Transverse colon (tissue), 4 donors: ENCODE measurements at places on chromosomes 16 and 17. TPM values are rescaled to one million over a fixed set of nuclear protein-coding genes. Genes with fewer than 3 reads are reported as not detected.

DNA sequence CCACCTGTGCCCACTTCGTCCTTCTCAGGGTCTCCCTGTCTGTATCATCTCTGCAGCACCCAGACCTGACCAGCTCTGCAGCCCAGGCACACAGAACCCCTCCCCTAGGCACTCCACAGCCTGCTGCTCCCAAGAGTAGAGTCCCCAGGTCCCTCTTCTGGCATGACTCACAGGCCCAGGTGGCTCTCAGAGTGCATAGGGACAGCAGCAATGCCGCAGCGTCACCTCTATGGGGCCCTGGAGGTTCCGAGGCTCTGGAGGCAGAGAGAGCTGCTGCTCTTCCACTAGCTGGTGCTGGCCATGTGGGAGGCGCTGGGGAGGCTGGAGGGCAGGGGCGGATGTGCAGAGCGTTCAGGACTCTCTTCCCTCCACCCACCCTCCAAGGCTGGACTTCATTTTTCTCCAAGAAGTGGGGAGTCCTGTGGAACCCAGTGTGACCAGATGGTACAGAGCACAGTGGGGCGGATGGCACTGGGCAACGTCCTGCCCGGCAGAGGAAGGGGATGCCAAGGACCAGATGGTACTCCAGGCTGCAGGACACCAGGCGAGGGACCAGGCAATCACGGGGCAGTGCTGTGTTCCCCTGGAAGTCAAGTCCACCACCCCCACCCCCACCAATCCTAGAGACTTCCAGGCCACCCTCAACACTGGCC is 151.7 kb downstream of the RBFOX3 start:
- no peak for DNase-seq

DNA sequence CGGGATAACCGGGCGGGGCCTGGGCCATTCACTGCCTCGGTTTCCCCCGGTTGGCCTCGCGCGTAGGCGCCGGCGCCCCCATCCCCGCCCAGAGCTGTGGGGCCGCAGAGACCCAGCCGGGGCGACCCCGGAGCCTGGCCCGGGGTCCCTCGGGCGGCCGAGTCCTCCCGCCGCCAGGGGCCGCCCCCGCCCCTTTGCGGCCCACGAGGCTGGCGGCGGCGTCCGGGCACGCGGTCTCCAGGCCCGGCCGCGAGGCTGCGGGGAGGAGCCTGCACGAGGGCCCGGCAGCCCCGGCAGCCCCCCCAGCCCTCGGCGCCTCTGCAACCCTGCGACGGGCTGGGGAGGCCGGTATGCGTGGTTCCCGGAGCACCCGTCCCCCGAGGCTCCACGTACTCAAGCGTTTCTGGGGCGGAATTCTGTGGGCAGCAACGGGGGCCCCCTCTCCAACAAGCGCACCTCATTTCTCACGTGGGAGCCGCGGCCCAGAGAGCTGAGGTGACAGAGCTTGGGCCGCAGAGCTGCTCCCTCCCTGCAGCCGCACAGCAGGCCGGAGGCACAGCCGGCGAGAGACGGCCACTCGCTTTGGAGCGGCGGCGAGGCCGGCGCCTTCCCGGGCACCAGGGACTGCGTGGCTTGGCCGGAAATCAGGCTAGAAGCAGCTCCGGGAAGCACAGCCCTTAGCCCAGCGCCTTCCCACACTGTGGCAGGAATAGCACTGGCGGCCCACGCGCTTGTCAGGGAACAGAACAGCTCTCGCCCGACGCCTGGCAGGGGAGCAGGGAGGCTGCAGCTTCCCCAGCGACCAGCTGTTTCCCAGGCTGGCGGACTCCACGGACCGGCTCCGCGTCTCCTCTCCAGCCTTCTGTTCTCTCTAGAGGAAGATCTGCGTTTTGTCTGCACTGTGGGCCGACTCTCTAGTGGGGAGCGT is 867 bp upstream of the LIMD2 start:
- peak; percentile 37 for DNase-seq

DNA sequence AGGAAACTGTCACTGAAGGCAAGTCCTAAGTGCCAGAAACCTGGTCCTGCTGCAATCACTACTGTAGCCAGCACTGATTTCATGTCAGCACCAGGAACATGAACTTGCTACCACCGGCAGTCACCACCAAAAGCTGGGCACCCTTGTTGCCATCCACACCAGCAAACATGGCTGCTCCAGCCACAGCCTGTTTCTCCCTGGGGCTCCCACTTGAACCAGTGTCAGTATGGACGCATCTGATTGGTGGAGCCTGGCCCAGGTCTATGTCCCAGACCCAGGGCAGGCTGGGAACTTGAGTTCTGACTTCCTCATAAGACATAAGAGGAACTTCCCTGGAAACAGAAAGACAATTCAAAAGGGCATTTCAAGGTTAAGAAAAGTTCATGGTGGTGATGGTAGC is 56.5 kb downstream of the COPRS start:
- no peak for DNase-seq

GRCh38 chr16:14199624-14200023 is 128.5 kb downstream of the MRTFB start:
- no peak for DNase-seq

The NOL3 gene
- 39.9 TPM for total RNA-seq

DNA sequence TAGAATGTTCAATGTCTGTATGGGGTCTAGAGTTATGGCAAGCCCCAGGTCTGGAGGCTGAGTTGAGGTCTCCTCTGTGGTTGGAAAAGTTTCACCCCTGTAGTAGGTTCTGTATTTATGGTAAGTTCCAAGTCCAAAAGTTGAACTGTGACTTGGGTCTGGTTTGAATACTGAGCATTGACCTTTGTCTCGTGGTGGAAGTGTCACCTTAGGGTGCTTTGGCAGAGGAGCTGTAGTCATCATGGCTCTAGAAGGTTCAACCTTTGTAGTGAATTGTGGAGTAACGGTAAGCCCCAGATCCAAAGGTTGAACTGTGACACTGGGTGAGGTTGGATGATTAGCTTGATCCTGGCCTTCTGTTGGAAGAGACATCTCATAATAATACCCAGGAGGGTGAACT is 17.6 kb downstream of the RDM1 start:
- no peak for DNase-seq

The ZG16 gene
- 1,268 TPM for total RNA-seq

The ALDH3A2 gene
- 96.5 TPM for total RNA-seq

DNA sequence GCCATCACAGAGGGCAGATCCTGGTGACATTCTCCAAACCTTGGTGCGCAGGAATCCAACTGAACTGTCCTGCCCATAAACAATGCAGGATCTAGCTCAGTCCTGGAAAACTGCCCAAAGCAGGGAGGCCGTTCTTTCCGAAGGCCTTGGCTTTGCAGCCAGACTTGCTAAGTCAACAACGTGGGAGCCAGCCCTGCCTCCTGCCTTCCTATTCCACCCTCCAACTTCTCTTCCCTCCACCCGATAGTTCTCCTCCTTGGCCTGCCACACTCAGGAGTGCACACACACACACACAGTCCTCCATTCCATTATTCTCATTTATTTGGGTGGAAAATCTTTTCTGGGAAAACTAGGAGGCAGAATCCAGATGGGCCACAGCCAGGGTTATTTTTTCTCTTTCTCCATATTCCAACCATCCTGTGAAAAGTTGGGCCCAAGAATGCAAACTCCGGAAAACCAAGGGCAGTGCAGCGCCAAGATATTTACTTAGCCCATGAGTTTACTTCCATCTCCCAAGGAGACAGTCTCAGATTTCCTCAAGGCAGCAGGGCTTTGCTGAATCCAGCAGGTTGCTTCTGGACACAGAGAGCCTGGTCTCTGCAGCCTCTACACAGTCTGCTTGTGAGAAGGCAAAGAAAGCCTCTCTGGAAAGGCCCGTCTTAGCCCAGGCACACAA is 15.8 kb downstream of the COPRS start:
- DNase-seq, result peak; percentile 73

- no peak for DNase-seq
Observed at GRCh38 chr17:75173526-75173925, 9.2 kb downstream of the SUMO2 start.

- no peak for DNase-seq
Observed at GRCh38 chr16:15932939-15933338, 16.5 kb upstream of the ABCC1 start.

The ABCA9 gene
- total RNA-seq, result 18.4 TPM

The ZBTB4 gene
- total RNA-seq, result 26.4 TPM

DNA sequence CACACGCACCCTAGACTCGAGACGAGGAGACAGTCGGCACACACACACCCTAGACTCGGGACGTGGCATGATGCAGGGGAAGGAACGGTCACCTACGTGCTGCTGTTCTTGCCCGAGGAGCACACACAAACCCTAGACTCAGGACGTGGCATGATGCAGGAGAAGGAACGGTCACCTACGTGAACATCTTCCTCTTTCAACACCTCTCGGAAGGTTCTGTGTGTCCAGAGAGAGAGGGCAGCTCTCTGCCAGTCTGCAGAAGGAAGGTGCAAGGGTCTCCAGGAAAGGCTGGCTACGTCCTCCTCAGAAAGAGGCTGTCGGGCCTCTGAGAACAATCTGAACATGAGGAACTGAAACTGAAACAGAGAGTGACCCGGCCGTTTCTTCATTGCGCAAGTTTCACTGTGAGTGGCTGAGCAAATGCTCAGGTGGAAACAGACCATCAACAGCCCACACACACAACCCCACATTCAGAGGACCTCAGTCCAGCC is 43.4 kb downstream of the ZNF276 start:
- peak; percentile 85 for DNase-seq

DNA sequence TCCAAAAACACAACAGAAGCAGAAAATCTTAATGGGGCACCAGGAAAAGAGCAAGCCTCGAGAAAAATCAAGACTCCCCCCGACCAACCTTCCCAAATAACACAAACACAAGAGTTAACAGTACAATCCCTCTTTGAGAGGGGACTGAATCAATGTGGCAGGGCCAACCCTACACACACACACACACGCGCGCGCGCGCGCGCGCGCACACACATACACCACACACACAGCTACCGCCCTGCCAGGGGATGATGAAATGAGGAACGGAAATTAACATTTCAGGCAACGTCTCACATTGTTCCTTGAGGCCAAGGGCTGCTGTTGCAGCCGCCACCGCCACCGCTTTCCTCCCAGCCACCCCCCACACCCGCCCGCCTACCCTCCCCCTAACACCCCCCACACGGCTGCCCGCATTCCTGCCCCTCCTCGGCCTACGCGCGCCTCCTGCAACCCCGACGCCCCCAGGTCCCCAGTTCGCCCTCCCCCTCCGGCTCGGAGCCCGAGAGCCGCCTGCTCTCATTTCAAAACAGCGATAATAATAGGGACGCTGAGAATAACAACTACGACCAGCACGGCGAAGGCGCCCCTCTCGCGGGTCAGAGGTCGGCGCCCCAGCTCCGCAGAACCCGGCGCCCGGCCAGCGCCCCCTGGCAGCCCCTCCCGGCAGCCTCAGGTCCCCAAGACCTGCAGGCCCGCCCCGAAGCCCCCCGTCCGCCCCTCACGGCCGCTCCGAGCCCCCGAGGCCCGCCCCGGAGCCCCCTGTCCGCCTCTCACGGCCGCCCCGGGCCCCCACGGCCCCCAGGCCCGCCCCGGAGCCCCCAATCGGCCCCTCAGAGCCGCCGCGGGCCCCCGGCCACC is 1.1 kb downstream of the ANKRD11 start:
- peak; percentile 88 for DNase-seq

The MYO15A gene
- 1.3 TPM for total RNA-seq

DNA sequence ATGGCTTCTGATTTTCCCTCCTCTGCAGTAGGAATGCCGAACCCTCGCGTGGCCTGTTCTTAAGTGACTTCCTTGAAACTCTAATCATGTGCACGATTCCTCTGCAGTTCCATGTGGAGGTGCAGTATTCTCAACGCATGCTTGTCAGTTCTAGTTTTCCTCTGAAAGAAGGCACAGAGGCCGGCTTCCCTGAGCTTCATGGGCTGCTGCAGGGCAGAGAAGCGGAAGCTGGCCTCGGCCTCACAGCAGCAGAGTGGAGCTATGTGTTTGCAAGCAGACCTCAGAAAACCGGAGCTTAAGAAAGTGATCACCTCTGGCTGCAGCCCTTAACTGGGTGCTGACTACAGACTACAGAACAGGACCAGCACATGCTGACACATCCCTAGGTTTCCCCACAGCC is 500.7 kb downstream of the GRIN2A start:
- no peak for DNase-seq

GRCh38 chr16:47888142-47888541 is 267.7 kb downstream of the ABCC12 start:
- DNase-seq, result no peak

The CDRT15 gene
- total RNA-seq, result not detected

GRCh38 chr17:36148559-36149295 is 27.7 kb downstream of the TBC1D3B start:
- DNase-seq, result peak; percentile 74

The OR2C1 gene
- not detected for total RNA-seq

The CDK3 gene
- 16.9 TPM for total RNA-seq

DNA sequence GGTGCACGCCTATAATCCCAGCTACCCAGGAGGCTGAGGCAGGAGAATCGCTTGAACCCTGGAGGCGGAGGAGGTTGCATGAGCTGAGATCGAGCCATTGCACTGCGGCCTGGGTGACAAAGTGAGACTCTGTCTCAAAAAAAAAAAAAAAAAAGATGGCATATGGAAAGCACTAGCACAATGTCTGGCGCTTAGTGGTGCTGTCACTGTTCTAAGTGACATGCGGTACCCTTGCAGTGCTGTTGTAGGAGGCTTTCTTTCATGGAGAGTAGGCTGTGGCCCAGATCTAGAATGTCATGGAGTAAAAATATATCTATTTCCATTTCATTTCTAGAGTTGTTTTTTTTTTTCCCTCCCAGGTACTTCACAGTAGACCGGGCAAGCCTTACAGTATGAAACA is 14.6 kb upstream of the METTL9 start:
- no peak for DNase-seq

DNA sequence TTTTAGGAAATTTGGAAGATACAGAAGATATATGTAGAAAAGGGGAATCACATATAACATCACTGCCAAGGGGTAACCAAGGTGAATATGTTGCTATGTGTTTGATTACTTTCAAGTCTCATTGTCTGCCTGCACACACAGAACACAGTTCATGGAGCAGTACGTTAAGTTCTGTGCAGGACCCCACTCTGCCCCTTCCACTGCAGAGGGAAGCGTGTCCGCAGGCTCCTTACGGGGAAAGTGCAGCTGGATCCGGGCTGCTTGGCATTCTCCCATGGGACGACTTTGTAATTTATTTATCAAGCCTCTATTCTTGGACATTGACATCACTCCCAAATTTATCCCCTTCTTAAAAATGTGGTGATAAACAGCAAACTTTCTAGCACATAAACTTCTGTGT is 226.8 kb downstream of the FOXL1 start:
- no peak for DNase-seq

GRCh38 chr16:4799171-4799855 is 3.1 kb downstream of the ROGDI start:
- no peak for DNase-seq

DNA sequence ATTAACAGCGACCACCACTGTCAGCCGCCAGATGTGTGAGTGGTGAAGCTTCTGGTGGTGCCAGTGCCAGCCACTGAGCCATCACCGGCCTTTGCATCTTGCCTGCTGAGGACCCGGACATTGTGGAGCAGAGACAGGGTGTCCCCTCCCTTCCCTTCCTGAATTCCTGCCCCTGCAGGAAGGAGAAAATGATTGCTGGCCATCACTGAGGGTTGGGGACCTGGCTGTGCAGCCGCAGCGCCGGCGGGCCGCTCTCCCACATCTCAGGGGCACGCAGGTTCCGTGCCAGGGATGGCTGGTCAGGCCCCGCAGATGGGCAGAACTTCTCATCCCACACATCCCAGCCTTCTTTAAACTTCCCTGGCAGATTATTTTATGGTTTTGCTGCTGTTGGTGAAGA is 56.5 kb downstream of the RPTOR start:
- no peak for DNase-seq
